Skin of body (tissue), 3 donors: ENCODE measurements at places on chromosomes 12 and 14.

DNA sequence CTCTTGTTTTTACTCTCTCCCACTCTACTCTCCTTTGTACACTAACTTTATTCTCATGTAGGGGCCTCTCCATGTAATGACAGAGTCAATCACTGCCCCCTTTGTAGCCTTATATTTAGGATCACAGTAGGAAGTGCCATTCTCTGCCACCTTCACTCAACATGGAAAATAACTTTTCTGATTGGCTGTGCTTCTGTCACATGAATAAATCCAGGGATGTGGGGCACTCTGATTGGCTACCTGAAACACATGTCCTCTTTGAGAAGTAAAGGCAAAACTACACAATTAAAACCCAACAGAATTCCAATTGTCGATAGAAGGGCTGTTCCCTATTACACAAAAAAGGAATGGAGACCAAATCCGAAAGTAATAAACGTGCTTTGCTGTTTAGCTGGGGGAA, at the start of gene RNASE9:
RNASE9 (minus strand) TSS at position 87 of the 400 bp plus-strand sequence.
- no peak for DNase-seq

DNA sequence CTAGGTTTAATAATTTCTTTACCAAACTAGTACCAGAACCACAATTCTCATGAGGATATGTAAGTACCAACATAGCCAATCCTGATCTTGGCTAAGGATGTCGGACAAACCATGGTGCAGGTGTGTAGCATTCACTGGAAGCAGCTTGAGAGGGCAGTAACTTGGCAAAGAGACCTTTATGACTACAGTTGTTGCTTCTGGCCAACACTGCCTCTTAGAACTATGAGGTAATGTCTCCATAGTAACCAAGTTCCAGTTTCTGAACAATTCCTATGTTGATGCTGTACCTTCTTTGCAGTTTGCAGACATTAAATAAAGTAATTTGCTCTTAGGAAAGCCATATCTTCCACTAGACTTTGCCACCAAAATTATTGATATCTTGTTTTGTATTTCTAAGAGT, at the start of gene LMNTD1:
LMNTD1 (minus strand) TSS at position 186 of the 400 bp plus-strand sequence. CDS start 324 bp downstream, outside the sequence.
- DNase-seq, result no peak

DNA sequence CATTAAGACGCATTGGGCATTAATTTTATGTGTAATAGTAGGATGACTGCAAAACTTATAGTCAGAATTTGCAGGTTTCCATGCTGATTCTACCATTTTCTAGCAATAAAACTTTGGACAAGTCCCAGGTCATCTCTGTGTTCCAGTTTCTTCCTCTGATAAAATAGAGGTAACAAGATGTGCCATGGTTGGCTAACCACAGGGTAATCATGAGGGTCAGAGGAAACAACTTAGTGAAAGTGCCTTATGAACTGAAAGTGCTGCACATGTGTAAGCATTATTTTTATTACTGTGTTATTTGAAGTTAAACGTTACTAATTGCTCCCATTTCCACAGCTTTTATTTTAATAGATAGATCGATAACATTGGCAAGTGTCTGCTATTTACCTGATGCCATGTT, 21.1 kb downstream of the SMCO2 start:
- no peak for DNase-seq

- no peak for DNase-seq
Measured at GRCh38 chr12:98513379-98514322, 1.7 kb upstream of the TMPO start.

DNA sequence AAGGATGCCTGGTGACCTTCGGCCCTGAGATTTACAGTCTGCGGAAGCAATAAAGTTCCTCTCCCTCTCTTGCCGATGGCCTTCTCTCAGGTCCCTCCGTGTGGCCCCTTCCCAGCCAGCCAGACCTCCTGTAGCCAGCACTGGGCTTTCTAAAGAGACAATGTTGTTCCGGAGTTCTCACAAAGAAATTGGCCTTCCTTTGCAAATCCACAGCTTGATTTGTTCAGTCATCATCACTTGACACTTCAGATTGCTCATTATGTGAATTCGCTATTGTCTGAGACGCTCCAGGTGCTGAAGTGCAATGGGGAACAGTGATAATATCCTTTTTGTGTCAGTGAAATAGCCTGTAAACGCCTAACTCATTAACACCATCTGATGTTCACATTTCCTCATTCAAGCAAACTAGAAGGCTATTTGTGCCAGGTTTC, 43.7 kb upstream of the GPHB5 start:
- DNase-seq, result no peak
